ENCODE measurements at places on chromosomes 11 and 22. TPM values are rescaled to one million over a fixed set of nuclear protein-coding genes. Genes with fewer than 3 reads are reported as not detected.

The ABTB2 gene
- total RNA-seq = 1.3 TPM

The CARD18 gene
- not detected for total RNA-seq

The C11orf65 gene
- 1.4 TPM for total RNA-seq

The IGSF22 gene
- total RNA-seq = not detected

The PLAAT2 gene
- total RNA-seq = not detected

The CHRM4 gene
- not detected for total RNA-seq
